ENCODE measurements at places on chromosomes 1 and 21.

GRCh38 chr1:53482441-53483153, 23.4 kb downstream of the DMRTB1 start:
- no peak for DNase-seq

GRCh38 chr1:1284221-1285101, 4.2 kb downstream of the SCNN1D start:
- no peak for DNase-seq

DNA sequence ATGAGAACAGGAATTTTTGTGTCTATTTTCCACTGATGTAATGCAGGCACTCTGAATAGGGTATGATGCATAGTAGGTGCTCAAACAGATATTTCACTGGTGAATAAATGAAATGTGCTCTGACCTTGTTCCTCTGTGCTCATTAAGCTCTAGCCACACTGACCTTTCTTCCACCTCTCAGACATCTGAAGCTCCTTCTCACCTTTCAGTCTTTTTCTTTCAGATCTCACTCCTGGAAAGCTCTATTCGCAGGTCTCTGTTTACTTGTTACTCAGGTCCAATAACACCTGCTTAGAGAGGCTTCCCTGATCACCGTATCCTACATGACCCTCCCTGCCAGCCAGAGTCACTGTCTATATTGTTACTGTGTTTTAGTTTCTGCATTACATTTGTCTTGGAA, 59.2 kb upstream of the IVNS1ABP start:
- no peak for DNase-seq

DNA sequence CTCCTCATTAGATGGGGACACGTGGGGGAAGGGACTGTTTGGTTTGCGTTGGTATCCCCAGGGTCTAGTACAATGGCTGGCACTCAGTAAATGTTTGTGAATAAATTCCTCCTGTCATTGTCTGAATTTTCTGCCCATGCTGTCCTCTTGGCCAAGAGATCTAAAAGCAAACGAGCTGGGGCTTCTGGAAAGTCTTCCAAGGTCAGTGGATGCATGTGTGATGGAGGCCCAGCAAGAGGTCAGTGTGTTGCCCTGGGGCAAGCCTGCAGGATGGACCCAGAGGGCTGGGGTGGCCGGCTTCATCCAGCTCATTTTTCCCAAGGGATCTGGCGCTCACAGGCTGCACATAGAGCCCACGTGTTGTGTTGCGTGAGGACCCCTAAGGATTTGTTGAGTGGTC, 30.0 kb upstream of the JUN start:
- no peak for DNase-seq

GRCh38 chr1:21921100-21921875, 15.8 kb downstream of the HSPG2 start:
- no peak for DNase-seq

DNA sequence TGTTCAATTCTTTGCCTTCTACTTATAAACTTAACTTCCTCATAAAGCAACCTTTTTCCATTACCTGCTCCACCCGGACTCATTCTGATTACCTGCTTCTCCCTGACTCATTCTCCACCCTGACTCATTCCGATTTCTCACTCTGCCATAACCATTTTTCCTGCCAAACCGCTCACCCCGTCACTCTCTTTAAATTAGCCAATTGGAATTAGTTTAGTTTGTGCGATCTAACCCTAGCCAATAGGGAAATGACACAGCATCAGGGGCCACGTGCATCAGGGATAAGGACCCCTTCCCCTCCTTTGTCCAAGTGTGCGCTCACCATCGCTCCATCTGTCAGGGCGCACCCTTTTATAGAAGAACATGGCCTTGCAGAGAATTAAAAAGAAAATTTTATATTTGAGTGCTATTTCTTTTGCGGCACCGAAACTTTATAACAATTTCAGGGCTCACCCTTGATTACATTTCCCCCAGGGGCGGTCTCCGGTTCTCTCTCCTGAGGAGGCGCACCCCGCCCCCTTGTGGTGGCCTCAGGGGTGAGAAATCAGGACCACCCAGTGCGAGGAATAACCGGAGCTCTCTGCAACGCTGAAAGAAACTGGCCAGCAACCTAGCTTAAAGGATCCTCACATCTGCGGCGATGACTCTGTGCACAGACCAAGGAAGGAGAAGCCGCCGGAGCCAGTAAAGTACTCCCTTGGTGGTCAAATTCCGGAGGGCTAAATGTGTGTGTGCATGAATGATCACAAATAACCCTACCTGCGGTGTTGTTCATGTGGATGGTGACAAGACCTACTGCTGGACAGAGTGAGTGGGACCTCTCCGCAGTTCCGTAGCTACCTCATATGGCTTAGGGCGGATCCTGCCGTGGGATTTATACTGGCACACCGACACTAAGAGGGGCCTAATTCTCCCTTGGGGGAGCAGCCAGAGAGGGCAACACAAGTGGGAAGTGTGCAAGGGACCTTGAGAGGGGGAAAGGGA, 30.3 kb upstream of the CBR3 start:
- DNase-seq: peak; percentile 51

GRCh38 chr1:6143395-6143794, 36.7 kb downstream of the CHD5 start:
- no peak for DNase-seq

- no peak for DNase-seq
Measured at GRCh38 chr1:79797487-79797886, 791.0 kb upstream of the ADGRL4 start.

DNA sequence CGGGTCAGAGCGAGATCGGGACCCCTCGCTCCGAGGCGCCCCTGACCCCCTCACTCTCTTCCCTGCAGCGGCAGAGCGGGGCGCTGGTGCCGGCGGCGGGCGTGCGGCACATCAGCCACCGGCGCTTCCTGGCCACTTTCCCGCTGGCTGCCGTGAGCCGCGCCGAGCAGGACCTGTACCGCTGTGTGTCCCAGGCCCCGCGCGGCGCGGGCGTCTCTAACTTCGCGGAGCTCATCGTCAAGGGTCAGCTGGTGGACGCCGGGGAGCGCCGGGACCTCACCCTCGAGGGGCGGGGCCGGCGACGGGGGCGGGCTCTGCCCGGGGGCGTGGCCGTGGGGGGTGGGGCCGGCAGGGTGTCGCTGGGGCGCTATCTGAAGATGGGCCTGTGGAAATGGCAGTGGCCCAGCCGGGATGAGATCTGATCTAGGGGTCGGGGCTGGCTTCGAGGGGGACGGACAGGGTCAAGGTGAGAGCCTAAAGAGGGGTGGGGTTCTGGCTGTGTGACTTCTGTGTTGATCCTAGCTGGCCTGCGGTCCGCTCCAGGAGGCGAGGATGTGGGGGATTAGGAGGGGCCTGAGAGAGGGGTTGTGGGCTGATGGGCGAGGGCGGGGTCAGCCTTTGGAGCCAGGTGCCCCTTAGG, 23.6 kb downstream of the PTPRU start:
- no peak for DNase-seq

DNA sequence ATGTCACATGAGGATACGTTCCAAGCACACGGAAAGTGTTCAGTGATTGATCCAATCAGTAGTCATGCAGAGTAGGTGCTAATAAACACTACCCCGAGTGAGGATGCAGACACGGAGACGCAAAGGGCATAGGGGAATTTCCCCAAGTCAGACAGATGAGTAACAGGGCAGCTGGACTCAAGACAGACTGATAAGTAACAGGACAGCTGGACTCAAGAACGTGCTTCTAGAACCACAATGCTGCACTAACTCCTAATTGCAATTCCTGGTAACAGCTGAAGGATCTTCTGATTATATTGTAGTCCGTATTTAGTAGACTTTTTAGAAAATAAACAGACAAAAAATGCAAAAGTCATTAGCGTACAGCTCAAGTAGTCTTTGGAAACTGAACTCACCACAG, 1.9 kb upstream of the OR2T10 start:
- no peak for DNase-seq

- DNase-seq: no peak
Measured at GRCh38 chr1:248046536-248046935, at the start of gene OR2L3. TSS of gene OR2L3 (plus strand) at chr1:248046836. CDS start at chr1:248060682, 13,846 bp downstream.

DNA sequence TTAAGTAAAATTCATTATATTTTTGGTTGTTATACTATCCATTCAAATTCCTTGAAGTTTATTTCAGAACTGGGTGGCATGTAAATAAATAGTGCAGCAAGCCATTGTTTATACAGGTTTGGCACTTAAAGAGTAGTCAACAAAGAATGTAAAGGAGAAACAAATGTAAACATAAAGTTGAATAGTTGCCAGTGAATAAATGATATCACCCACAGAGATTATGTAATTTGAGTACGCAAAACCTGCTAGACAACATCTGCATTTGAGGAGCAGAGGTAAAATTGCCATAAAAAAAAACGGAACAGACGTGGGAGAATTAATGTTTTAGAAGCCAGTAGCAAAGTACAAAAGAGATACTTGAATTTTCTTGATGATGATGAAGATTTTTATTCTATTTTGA, 111.6 kb downstream of the ADGRL2 start:
- no peak for DNase-seq

DNA sequence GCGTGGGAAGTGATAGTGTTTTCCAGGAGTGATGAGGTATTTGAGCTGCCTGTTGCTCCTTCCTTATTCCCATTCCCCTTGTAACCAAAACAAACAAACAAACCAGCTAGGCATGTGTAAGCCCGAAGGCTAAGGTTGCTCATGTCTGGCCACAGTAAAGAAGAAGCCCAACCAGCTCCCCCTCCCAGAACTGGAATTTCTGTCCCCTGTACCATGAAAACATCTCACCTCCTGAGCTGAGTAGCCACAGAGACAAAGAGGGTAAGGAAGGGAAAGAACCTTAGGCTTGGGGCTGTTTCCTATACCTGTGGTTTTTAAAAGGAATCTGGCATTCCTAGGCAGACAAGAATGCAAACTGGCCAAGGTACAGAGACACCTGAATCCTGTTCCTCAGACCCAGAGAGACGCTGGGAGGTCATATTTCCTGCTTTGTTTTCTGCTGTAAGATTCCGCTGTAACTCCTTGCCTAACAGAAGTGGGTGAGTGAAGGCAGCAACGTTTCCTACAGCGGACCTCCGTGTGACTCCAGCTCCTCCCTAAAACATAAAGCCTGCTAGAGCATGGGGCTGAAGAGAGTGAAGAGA, 41.7 kb upstream of the RAB4A start:
- no peak for DNase-seq

DNA sequence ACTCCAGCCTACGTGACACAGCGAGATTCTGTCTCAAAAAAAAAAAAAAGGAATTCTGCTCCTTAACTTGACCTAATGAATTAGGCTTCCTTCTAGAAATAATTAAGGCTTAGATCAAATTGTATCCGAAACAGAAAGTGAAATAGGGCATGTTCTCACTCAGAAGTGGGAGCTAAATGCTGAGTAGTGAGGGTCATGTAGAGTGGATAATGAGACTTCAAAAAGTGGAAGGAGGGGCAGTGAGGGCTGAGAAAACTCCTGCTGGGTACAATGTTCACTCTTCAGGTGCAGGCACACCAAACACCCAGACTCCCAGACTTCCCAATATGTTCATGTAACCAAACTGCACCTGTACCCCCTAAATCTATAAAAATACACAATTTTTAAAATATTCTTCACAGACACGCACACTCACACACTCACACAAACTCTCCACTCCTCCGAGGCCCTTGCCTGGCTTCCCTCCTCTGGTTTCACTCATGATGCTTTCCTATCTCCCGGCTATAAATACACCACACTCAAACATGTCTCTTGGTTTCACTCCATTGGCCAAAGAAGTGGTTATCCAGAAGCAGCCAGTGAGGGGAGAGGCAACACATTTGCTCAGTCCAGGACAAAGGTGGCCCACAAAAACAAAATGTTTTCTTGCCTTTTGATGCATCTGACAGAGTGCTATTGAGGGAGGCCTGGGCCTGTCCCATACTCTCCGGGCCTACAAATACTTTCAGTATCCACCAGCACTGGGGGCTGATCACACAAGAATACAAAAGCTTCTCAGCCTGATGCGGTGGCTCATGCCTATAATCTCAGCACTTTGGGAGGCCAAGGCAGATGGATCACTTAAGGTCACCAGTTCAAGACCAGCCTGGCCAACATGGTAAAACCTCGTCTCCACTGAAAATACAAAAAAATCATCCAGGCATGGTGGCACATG, 249.2 kb downstream of the TOMM20 start:
- DNase-seq: no peak

- DNase-seq: no peak
Measured at GRCh38 chr1:157658571-157658970, 42.0 kb downstream of the FCRL3 start.

GRCh38 chr1:85444381-85444780, 20.6 kb downstream of the DDAH1 start:
- no peak for DNase-seq

GRCh38 chr1:26530410-26530894, 891 bp downstream of the RPS6KA1 start:
- no peak for DNase-seq

DNA sequence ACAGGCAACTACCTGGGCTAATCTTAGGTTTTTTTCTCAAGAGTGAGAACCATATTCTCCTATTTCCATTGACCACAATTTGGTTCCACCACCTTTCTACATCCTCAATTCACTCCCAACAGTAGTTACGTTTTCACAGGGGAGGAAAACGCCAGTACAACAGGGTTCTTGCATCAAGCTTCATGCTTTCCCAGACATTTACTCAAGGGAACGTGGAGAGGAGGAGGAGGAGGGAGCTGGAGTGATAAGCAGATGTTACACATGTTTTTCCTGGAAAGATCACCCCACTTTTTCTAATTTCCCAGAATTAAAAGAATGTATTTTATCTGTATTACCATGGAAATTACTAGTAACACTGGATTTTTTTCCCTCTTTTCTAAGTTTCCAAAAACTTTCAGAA, 58.3 kb downstream of the RGS5 start:
- DNase-seq: no peak

DNA sequence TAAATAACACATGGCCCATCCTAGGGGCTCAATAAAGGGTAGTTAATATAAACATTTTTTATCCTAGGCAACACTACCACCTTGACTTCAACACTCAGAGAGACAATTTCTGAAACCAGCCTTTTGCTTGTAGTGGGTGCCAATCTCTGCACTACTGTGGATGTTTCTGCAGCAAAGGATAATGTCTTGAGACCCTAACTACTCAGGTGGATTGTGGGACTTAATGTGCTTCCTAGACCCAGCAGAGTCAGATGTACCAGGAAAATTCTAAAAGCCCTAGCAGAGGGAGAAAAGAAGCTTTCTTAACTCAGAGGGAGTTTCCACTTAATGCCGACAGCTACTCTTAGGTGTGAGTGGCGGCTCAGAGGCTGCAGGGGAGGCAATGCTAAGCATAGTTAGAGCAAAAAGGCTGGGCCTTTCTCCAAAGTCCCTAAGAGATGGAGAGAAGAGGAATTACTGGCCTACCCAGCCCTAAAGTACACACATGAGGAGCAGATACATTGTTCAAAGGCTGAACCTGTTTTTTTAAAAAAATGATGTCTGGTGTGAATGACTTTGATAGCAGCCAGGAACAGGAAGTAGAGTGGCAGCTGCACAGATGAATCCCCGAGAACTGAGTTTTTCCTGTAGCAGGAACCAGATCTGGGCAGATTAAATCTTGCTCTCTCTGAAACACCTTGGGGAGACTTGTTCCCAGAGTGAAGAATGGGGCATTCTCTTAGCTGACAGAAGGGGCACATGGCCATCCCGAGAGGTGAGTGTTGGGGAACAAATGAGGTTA, 33.5 kb upstream of the ABCD3 start:
- no peak for DNase-seq

All from activated CD4-positive, alpha-beta T cell treated with anti-CD3 and anti-CD28 coated beads, Interleukin-2, amount 50 U/mL, for 4 hours (primary cell).